ENCODE measurements at places on chromosomes 13 and 19.
A peak's percentile ranks its signal among the peaks of the same experiment; 100 is the strongest.

DNA sequence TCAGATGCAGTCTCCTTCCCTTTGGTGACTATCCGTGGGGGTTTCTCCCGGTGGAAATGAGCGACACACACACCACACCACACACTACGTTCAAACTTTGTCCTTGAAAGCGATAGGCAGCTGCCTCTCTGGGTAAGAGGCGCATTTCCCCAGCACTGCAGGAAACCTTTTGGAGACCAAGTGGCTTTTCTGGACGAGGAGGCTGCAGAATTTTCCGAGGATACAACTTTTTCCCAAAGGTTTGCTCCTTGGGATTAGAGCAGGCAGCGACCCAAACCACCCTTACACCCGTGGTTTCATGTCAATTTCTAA, 38.2 kb upstream of the FLT1 start:
- no peak for DNase-seq

- no peak for DNase-seq
Observed at GRCh38 chr19:34172661-34173192, 423 bp downstream of the LSM14A start.

GRCh38 chr19:38676878-38677646, 29.6 kb downstream of the ACTN4 start:
- DNase-seq = no peak

- no peak for DNase-seq
Observed at GRCh38 chr13:86172961-86173360, 373.7 kb upstream of the SLITRK6 start.

- peak; percentile 99 for DNase-seq
Observed at GRCh38 chr19:1490311-1491113, at the start of gene PCSK4. TSS of gene PCSK4 (minus strand) at chr19:1490350. CDS start at chr19:1490346, 4 bp downstream.

GRCh38 chr19:30001301-30001700, 59.3 kb downstream of the URI1 start:
- DNase-seq = peak; percentile 96

DNA sequence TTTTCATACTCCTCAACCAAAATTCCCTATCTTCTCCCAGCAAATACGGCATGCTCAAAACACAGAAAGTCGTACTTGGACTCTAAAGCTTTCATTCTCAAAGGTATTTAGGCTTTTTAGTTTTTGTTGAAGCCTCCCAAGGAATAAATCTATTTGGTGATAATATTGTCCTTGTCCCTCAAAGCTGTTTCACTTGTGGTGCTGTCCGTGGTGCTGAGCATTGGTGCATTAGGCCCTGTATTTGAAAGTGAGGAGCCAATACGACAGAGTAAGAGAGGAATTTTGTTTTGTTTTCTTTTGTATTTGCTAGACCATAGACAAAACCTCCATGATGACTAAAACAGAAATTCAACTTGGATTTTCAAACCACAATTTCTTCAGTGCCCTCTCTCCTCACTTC, 3.2 kb upstream of the LGALS13 start:
- DNase-seq = peak; percentile 16

- peak; percentile 88 for DNase-seq
Observed at GRCh38 chr19:41626877-41627276, at the start of gene CEACAM4. TSS of gene CEACAM4 (minus strand) at chr19:41627074. CDS start at chr19:41626963, 111 bp downstream.

DNA sequence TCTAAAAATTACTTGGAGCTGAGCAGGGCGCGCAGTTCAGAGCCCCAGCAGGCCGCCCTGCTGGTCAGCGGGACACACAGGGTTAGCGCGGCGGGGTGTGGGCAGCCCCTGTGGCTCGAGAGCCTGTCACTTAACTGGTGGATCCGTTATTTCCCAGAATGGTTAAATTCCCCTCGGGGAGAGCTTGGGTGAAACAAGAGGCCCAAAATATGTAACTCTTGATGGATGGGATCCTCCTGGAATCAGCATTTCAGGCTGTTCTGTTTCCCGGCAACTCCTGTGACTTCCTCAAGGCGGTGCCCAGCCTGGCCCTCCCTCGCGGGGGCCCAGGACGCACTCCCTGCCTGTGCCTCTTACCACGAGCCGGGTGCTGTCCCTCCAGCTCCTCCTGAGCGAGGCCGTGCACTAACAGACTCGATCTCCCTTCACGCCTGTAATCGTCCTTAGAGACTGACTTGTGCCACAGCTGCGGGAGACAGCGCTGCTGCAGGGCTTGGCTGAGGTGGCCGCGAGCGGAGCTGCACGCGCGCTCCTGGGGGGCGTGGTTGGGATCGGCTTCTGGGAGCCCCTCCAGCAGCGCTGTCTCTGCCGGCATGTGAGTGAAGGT, 9.7 kb downstream of the PTBP1 start:
- peak; percentile 36 for DNase-seq

- DNase-seq = peak; percentile 56
Observed at GRCh38 chr19:7000333-7000732, 20.9 kb downstream of the MBD3L2B start.

- peak; percentile 51 for DNase-seq
Observed at GRCh38 chr13:33927315-33927714, 109.4 kb downstream of the RFC3 start.

DNA sequence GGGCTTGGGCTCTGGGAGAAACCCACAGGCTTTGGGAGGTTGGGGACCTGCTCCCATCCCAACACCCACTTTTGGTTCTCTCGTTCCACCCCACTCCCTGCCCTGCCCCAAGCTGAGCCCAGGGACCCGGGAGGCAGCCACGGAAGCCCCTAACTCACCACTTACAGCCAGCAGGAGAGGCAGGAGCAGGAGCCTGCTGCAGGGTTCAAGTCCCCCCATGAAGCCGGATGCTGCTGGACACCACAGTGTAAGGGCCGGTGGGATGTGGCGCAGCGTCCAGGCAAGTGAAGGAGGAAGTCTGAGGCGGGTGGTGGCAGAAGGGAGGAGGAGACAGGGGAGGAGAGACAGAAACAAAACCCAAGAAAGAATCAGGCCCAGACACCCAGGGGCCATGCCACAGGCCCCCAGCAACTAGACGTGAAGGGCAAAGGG, at the start of gene TYROBP:
TSS of gene TYROBP (minus strand) at position 286 of the 432 bp plus-strand sequence. CDS start at position 219, 67 bp downstream.
- peak; percentile 64 for DNase-seq

Measured in MV-4-11 (cell line).